ENCODE measurements at places on chromosomes 7 and 10.

GRCh38 chr10:74854610-74855009 is 28.2 kb downstream of the KAT6B start:
- peak; percentile 54 for DNase-seq

- no peak for DNase-seq
These were observed 40.9 kb downstream of the DLD start for GRCh38 chr7:107931740-107932515.

DNA sequence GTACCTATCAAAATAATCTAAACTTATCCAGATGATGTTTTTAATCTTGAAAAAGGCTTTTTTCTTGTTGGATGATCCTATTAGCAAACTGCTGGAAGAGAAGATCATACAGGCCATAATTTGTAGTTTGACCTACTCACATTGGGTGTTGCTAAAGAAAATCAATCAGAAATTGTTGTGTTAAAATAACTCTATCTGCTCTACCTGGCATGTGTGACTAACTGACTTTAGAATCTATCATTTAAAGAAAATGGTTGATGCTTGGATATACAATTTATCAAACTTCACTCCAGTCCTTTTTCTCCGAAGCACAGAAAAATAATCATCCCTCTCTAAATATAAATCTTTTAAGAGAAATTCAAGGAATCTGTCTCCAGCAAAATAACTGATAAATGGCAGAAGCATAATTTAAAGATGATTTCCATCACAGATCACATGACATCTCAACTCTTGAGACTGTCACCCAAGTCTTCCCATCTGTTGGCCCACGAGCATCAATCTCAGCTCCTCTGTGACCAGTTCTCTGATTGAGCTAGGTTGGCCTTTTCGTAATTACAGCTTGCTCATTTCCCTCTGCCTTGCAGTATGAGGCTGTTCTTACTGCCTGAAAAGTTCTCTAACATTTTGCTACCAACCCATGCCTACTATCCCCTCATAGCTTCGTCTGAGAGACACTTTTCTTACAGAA is 36.4 kb downstream of the CABCOCO1 start:
- DNase-seq: no peak

DNA sequence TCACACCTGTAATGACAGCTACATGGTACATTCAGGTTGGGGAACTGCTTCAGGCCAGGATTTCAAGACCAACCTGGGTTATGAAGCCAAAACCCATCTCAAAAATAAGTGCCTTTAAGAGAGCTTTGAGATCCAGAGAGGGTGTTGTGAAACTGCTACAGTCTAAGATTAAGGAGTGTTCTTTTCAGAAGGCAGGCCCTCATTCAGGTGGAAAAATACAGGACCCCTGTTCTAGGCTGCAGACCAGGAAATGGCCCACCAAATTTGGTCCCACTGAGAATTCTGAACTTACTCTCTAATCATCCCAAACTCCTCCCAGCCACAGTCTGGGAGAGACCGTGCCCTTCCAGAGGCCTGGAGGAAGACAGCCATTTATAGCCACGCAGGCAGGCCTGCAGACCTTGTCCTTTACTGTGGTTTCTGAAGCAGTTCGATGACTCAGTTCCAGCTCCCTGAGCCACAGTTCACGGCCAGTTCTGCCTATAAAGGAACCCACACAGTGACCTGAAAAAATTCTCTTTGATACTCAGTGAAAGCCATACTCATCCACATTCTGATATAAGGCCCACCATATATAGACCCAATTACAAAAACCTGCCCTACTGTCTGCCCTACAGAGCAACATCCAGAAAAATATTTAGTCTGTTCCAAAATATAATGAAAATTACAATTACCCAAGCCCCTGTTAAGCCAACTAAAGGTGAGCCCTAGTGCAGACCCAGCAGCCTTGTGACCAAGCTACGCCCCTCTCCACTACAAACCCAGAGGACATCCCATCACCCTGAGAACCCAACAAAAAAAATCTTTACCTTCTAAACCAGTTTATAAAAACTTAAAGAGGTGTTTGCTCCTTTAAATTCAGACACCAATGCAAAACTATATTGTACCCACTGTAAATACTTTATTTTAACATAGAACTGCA is 21.2 kb downstream of the ZNF680 start:
- no peak for DNase-seq

- DNase-seq: no peak
These were observed 94.5 kb downstream of the PTPRE start for GRCh38 chr10:128001363-128001745.

DNA sequence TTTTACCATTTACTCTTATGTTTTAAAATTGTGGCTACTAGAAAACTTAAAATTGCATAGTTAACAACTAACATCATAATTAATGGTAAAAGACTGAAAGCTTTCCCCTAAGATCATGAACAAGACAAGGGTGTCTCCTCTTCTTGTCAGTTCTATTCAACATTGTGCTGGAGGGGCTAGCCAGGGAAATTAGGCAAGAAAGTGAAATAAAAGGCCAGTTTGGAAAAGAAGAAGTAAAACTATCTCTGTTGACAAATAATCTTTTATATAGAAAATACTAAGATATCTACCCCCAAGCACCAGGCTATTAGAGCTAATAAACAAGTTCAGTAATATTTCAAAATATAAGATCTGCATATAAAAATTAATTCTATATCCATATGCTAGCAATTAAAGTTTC is 46.9 kb upstream of the MXI1 start:
- DNase-seq: no peak

- DNase-seq: no peak
These were observed 298.2 kb downstream of the CCSER2 start for GRCh38 chr10:84626397-84627087.

DNA sequence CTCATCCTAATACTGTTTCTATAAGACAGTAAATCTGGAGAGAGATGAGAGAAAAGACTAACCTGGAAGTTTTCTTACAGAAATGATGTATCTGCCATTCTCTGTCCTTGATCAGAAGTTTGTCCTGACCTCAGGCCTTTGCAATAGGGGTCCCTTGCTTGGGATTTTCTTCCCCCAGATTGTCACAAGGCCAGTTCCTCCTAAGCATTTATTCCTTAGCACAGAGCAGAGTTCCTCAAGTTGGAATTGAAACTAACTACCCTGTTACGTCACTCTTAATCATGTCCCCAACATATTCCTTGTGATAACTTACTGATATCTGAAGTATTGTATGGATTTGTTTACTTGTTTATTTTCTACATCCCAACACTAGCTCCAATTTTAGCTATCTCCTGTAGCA is 202.1 kb downstream of the COBL start:
- DNase-seq: no peak

DNA sequence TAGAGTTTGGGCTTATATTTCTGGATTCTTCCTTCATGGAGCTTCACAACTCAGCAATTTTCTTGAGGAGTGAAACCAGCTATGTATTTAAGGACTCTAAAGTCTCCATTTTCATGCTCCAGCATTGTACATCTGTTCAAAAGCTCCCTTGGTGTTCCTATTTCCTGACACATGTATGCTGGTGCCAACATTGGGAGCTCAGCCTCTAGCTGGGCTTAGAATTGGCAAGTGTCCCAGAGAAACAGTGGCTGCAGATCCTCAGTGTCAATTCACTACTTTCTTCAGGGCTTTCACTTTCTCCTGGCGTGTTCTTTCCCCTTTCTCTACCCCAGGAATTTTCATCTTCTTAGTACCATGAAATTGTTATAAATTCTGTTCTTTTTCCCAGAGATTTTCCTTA is 103.1 kb downstream of the ZNF467 start:
- DNase-seq: no peak

- DNase-seq: no peak
These were observed 18.0 kb downstream of the AQP1 start for GRCh38 chr7:30929686-30930085.

DNA sequence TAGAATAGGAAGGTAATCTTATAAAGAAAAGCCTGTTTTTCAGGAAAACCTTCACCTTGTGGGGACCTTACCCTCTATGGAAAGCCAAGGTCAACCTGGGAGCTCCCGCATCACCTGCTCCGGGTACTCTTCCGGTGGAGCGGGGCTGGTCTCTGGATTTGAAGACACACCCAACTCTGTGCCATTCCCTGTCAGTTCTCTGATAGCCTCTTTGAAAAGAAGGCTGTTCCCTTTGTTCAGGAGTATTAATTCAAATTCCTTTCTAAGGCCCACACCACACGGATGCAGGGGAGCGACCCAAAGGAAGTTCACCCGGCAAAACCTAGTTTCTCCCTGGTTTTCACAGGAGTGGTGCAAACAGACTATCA is 10.7 kb downstream of the CTBP2 start:
- DNase-seq: no peak

GRCh38 chr10:308101-308500 is 172.8 kb downstream of the ZMYND11 start:
- no peak for DNase-seq

- no peak for DNase-seq
These were observed 74.9 kb downstream of the KAT6B start for GRCh38 chr10:74901301-74901700.

- DNase-seq: no peak
These were observed 6.8 kb upstream of the SLK start for GRCh38 chr10:103960103-103960502.
